ENCODE measurements at places on chromosomes 11 and 22.

- no peak for DNase-seq
Measured at GRCh38 chr11:47869544-47870393, 21.6 kb upstream of the NUP160 start.

GRCh38 chr11:409600-410483 lies 5.0 kb downstream of the SIGIRR start:
- no peak for DNase-seq

DNA sequence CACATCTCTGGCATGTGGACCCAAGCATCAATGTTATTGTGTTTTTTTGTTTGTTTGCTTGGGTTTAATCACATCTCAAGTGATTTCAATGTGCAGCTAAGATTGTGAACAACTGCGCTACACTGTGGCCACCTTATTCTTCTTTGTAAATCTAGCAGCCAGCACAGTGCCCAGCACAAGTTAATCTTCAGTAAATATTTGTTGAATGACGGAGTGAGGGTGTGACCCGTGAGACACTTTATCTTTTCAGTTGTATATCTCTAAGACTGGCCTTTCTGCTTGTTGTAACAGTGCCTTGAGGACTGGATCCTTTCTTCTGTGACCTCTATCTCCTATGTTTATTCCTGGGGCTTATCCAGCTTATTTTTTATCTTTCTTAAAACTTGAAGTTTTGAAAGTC lies 21.4 kb upstream of the AMOTL1 start:
- no peak for DNase-seq

DNA sequence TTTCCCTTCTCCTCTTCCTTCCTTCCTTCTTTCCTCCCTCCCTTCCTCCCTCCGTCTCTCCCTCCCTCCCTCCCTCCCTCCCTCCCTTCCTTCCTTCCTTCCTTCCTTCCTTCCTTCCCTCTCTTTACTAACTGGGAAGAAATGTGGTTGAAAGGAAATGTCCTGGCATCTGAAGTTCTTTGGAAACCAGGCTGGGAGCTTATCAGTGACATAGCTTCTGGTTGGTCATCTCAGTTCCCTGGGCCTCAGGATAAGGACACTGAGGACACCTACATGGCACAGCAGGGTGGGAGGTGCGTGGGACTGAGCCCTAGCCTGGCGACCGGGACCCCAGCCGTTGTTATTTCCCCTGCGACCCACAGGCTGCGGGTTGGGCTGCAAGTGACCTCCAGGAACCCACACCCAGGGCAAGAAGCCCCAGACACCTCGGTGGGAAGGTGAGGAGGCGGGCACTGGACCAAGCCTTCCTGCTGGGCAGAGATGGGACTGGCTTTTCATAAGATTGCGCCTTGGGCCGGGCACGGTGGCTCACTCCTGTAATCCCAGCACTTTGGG lies 1486.5 kb downstream of the TBC1D22A start:
- DNase-seq = no peak

DNA sequence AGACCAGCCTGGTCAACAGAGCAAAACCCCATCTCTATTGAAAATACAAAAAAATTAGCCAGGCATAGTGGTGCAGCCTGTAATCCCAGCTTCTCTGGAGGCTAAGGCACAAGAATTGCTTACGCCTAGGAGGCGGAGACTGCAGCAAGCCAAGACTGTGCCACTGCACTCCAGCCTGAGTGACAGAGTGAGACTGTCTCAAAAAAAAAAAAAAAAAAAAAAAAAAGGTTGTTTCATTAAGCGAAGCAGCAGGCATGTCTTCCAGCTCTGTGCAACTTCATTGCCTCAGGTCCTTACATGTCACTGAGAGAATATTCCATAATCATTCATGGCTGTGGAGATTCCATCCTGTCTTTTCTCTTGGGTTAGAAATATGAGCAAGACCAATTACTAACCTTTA lies 16.9 kb downstream of the GAB2 start:
- no peak for DNase-seq

- no peak for DNase-seq
Measured at GRCh38 chr22:30245985-30246813, at the start of gene LIF. Gene LIF, minus strand, starts transcription at chr22:30246759. Its CDS starts 64 bp downstream, at chr22:30246695.

- no peak for DNase-seq
Measured at GRCh38 chr11:31810779-31811647, at the start of gene PAX6. Gene PAX6, minus strand, starts transcription at chr11:31811322. Its CDS starts 4,911 bp downstream, at chr11:31806411.

- no peak for DNase-seq
Measured at GRCh38 chr11:15568440-15568839, 453.7 kb downstream of the INSC start.

- no peak for DNase-seq
Measured at GRCh38 chr22:33986167-33986771, 66.0 kb upstream of the LARGE1 start.

DNA sequence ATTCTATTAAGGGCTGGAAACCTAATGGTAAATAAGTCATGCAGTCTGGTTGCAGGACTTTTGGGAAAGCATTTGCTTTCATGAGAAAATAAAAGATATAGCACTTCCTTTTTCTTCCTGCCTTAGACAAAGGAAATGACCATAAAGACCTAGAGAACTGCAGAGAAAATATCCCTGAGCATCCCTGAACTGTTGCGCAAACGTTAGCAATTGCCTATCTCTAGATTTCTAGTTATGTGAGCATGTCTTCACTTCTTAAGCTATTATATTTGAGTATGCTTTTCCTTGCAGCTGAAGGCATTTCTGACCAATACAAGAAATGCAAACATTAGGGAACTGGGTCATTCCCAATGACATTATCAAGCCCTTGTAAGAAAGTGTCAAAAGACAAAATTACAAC lies 110.6 kb downstream of the KIF18A start:
- no peak for DNase-seq

DNA sequence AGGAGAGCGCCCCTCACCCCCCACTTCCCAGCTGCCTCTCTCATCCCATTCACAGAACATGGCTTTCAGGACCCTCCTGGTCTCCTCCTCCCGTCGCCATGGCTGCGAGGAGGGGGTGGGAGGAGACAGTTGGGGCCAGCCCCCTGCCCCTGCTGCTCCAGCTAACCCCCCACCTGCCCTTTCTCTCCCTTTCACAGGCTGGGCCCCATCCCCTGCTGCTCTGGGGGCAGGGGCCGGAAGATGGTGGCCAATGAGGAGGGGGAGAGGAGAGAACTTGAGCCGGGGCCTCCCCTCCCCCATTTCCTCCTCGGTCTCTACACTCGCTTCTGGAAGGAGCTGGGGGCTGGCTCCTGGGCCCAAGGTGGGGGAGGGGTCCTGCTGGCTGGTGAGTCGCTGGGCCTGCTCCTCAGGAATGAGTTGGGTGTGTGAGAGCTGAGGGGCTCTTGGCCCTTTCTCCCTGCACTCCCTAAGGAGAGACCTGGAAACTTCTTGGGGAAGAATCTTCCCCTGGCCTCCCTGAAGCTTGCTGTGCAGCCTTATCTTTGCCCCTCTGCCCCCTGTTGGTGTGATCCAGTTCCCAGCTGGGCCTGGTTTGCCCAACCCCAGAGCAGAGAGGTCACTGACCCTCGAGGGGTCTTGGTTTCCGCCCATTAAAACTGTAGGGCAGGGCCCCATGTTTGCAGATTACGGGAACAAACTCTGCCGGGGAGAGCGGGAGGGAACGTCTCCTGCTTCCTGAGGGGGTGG lies 10.2 kb downstream of the YPEL4 start:
- no peak for DNase-seq

- no peak for DNase-seq
Measured at GRCh38 chr11:57480409-57481137, 20.2 kb downstream of the RTN4RL2 start.

DNA sequence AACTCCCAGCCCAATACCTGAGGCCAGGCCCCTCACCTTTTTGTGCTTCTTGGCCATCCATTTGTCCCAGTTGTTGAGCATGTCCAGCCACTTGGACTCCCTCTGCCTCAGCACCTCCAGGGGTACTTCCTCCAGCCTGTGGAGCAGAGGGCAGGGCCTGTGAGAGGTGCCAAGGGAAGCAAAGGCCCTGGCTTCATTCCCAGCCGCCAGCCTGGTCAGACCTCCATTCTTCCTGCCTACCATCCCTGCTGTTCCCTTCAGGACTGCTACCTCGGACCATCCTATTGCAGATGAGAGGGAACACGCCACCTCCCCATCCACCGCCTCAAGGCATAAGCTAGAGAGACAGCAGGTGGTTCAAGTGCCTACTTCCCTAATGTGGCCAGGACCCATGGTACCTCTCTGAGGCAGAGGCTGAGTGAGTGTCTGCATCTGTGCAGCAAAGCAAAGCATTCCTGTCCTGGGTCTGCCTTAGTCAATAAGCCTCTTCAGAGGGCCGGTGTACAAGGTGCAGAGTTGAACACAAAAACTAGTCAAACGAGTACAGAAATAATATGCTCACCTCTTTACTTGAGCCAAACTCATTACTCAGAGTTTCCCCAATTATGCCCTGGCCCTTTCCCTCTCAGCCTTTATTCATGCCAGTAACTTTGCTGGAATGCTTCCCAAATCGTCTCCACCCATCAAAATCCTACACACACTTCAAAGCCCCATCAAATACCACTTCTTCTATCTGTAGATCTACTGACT lies 15.4 kb upstream of the CASTOR1 start:
- no peak for DNase-seq

- DNase-seq = no peak
Measured at GRCh38 chr11:12434325-12434654, 56.9 kb downstream of the PARVA start.

- DNase-seq = no peak
Measured at GRCh38 chr11:12157241-12157661, 46.9 kb downstream of the MICAL2 start.

- no peak for DNase-seq
Measured at GRCh38 chr11:76209973-76210930, 4.0 kb upstream of the WNT11 start.

- DNase-seq = no peak
Measured at GRCh38 chr11:69382131-69383128, 88.5 kb downstream of the MYEOV start.

DNA sequence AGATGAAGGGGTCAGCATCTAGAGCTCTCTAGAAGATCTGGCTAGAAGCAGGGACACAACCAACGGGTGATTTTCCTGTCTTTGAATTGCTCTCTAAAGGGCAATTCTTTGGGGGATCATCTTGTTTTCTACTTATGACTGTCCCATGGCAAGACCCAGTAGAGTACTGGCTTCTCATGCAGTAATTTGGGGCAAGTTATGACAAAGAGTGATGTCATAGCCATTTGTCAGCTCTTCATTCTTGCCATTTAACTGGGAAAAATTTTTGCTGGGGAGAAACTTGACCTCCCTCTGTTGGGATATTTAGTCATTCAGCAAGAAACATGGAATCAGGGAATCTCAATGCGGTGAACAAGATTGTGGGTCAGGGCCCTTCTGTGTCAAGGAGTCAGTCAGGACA lies 80.4 kb downstream of the SLC1A2 start:
- no peak for DNase-seq

DNA sequence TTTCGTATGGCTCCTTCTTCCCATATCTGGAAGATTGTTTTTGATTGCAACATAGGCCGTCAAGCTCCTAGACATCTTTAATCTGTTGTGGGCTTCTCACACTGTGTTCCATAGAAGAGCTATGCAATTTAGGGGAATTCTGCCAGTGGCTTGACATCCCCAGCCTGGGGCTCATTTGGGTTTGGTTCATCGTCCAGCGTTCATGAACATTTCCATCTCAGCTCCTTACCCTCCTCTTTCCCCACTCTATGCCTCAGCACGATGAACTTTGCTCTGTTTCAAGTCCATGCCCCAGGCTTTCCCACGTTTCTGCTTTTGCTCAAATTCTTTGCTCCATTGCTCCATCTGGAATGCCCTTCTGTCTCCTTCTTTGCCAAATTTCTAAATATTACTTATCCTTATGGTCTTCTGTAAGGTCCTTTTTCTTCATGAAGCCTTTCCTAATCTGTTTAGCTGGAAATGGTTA lies 26.1 kb upstream of the CLMP start:
- no peak for DNase-seq

GRCh38 chr22:46626356-46626755 lies 6.2 kb downstream of the GRAMD4 start:
- no peak for DNase-seq

GRCh38 chr22:23067023-23067650 lies 3.2 kb upstream of the GNAZ start:
- no peak for DNase-seq

GRCh38 chr11:113426686-113427085 lies 39.1 kb downstream of the ANKK1 start:
- DNase-seq = no peak

GRCh38 chr11:72885749-72886609 lies 71.8 kb downstream of the ATG16L2 start:
- no peak for DNase-seq

GRCh38 chr11:61683961-61684869 lies 4.0 kb downstream of the DAGLA start:
- DNase-seq = no peak

DNA sequence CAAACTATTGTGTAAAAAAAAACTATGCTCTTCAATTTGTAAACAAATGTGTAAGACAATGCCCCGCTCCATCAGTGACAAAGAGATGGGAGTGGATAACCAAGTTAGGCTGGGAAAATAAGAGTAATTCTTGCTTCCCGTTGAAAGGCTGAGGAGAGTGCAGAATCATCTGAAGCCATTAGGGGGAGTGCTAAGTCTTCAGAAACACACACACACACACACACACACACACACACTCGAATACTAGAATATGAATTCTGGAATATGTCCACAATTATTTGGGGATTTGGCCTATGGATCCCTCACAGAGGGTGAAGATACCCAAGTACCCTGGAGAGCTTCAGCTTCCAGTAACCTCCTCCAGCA lies 27.8 kb upstream of the ROBO3 start:
- no peak for DNase-seq

DNA sequence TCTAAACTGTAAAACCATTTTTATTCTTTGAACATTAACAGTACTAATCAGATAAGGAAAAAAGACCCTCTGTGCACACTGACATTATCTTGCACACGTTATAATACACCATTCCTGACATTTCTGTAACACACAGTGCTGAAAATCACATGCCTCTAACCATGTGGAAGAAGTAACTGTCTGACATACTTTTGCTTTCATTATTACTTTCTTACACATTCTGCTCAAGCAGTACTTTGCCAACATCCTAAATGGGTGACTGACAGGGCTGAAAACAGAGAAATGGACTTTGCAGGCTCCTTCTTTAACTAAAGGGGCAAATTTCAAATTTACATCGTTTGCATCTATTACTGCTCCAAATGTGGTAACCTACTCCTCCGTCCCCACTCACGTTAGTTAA lies 22.8 kb upstream of the TP53AIP1 start:
- DNase-seq = no peak

DNA sequence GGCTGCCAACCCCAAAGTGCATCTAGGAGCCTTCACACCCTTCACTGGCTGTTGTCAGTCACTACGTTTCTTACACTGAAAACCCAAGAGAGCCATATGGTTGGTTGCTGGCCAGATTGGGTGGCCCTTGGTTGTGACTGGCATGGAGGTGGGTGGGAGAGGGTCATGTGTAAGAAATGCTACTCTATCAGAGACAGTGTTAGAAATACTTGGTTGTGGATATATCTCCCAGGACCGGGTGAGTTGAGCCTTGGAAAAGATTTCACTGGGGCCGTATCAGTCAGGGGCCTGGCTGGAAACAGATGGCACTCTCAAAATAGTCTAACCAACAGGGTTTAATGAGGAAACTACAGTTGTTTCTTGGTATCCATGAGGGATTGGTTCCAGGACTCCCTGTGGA lies 15.2 kb downstream of the ENDOD1 start:
- no peak for DNase-seq

Measured in stimulated activated CD4-positive, alpha-beta T cell treated with anti-CD3 and anti-CD28 coated beads, Interleukin-15, amount 100 ng/mL, for 48 hours (primary cell).